ENCODE measurements at places on chromosomes 7 and 10.

DNA sequence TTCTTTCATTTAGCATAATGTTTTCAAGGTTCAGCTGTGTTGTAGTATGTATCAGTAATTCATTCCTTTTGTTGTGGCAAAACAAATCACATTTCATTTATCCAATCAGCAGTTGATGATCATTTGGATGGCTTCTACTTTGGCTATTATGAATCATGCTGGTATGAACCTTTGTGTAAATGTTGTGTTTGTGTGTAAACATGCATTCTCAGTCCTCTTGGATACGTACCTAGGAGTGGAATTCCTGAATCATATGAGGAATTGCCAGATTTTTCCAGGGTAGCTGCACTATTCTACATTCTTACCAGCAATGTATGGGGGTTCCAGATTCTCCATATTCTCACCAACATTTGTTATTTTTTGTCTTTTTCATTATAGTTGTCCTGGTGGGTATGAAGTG lies 578.5 kb upstream of the MKI67 start:
- DNase-seq: no peak

- no peak for DNase-seq
These were observed 339.2 kb upstream of the PODXL start for GRCh38 chr7:131895541-131896164.

- DNase-seq: peak; percentile 56
These were observed 35.0 kb downstream of the CCDC146 start for GRCh38 chr7:77157446-77157845.

- no peak for DNase-seq
These were observed 439.6 kb downstream of the TNS3 start for GRCh38 chr7:47142169-47142866.

DNA sequence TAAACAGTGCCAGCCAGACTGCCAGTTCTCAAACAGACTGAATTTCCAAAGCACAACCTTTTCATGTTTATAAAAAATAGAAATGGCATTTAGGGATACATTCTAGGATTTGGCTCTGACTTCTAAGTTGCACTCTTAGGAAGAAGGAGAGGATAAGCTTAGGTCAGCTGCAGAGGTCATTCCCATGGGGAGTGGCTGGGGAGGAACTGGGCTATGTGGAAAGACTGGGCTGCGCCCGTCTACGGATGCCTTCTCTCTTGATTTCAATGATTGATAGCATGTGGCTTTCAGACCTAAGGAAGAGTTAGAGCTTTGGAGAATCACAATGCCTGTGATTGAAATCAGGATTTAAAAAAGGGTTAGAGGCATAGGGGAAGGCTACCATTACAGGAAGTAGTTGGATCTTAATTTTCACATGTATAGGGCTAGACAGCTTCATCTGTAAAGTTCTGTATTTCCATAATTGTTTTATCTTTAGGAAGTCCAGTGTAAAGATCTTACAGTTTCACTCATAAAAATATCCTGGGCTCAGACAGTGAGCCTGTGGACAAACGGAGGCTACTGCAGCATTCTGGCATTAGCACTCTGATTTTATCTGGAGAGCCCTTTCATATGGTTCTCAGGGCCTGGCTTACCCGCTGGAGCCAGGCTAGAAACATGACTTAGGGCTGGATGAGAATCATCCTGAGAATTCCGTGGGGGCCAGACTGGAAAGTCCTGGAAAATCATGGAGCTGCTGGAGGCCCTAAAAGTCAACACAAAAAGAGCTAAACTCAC lies 29.5 kb downstream of the NUDT5 start:
- DNase-seq: no peak

DNA sequence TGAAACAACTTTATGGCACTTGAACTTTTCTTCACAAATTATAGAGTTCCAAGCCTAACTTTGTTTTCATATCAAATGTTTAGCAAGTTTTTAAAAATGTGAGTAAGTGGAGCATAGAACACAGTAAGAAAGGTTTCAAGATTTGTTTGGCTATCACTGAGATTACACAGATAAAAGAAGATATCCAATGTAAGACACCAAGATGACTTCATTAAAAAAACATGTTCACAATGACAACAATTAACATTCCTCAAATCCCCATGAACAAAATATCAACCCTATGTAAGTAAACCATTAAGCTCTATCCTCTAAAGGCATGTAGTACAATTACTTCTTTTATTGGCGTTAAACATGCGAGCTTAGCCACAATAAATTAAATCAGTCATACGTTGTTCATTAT lies 129.7 kb downstream of the RELN start:
- DNase-seq: no peak

DNA sequence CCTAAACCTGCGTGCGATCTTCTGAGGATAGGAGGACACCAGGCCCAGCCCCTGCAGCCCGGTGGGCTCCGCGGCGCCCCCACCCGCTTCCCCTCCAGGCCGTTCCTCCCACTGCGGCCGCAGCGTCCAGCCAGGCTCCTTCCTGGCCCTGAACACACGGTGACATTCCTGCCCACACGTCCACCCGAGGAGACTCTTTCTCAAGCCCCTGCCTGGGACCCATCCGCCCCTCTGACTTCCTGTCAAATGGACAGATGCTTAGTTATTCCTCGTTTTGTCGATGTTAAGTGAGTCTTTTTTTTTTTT lies 32.4 kb upstream of the RNF32 start:
- no peak for DNase-seq

- no peak for DNase-seq
These were observed 6.6 kb downstream of the CHCHD2 start for GRCh38 chr7:56099653-56100052.

DNA sequence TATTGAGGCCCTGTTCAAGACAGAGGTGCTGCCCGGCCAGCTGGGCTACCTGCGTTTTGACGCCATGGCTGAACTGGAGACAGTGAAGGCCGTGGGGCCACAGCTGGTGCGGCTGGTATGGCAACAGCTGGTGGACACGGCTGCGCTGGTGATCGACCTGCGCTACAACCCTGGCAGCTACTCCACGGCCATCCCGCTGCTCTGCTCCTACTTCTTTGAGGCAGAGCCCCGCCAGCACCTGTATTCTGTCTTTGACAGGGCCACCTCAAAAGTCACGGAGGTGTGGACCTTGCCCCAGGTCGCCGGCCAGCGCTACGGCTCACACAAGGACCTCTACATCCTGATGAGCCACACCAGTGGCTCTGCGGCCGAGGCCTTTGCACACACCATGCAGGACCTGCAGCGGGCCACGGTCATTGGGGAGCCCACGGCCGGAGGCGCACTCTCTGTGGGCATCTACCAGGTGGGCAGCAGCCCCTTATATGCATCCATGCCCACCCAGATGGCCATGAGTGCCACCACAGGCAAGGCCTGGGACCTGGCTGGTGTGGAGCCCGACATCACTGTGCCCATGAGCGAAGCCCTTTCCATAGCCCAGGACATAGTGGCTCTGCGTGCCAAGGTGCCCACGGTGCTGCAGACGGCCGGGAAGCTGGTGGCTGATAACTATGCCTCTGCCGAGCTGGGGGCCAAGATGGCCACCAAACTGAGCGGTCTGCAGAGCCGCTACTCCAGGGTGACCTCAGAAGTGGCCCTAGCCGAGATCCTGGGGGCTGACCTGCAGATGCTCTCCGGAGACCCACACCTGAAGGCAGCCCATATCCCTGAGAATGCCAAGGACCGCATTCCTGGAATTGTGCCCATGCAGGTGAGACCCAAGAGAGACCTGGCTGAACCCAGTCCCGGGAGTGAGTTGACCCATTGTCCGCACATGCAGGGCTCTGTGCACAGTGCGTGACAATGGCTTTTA lies 2.8 kb downstream of the RBP3 start:
- no peak for DNase-seq

Data from GM12865 (cell line).